Small intestine (tissue), 16 donors: ENCODE measurements at places on chromosomes 6 and 20. TPM values are rescaled to one million over a fixed set of nuclear protein-coding genes. Genes with fewer than 3 reads are reported as not detected.

Gene LINC00237
- polyA plus RNA-seq, result not detected

Gene DEFB124
- polyA plus RNA-seq, result not detected

DNA sequence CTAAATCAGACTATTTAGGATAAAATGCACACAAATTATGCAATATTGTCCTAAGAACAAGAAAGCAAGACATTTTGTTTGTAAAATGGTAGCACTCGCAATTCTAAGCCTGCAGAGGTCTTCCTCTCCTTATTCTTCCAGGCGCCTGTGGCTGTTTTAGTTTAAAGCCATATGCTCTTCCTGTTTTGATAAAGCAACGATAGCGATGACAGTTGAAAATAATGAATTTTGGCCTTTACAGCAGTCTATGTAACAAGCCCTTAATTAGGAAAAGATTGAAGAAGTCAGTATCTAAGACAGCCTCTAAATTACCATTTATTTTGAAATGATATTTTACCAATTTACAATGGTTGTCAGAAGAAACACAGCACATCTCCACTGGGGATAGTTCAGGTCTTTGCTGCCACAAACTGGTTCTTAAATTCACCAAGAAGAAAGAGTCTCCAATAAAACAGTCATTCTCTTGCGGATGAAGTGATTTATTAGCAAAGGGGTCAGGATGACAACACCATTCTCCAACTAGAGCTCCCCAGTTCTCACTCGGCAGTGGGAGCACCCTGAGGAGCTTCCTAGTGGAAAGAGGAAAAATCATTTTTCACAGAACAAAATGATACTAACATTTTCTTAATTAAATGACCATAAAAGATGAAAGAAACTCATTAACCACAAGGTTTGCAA, 21.4 kb downstream of the UBE3D start:
- H3K27me3 ChIP-seq, result no peaks in the 10 kb centered on the region
- no peak overlapping the region for H3K27ac ChIP-seq
- H3K4me1 ChIP-seq, result no peaks in the 10 kb centered on the region

GRCh38 chr6:21478883-21479539, 114.5 kb upstream of the SOX4 start:
- no peak overlapping the region for H3K4me3 ChIP-seq
- no peaks in the 10 kb centered on the region for H3K4me1 ChIP-seq
- H3K27me3 ChIP-seq, result no peaks in the 10 kb centered on the region
- H3K27ac ChIP-seq, result no peak overlapping the region
- DNase-seq, result peak; percentile 18
